T-helper 2 cell treated with Interferon-gamma antibody and Interleukin-4, amounts not matched to agents 5 μg/mL and 100 μg/mL, for 36 hours (primary cell): ENCODE measurements at places on chromosomes 3 and 15.

- no peak for DNase-seq
Observed at GRCh38 chr3:165835431-165835830, 1.8 kb downstream of the BCHE start.

GRCh38 chr15:55872471-55872870 lies 120.9 kb downstream of the NEDD4 start:
- DNase-seq, result no peak

GRCh38 chr15:79105141-79105540 lies 14.6 kb upstream of the RASGRF1 start:
- DNase-seq, result no peak

DNA sequence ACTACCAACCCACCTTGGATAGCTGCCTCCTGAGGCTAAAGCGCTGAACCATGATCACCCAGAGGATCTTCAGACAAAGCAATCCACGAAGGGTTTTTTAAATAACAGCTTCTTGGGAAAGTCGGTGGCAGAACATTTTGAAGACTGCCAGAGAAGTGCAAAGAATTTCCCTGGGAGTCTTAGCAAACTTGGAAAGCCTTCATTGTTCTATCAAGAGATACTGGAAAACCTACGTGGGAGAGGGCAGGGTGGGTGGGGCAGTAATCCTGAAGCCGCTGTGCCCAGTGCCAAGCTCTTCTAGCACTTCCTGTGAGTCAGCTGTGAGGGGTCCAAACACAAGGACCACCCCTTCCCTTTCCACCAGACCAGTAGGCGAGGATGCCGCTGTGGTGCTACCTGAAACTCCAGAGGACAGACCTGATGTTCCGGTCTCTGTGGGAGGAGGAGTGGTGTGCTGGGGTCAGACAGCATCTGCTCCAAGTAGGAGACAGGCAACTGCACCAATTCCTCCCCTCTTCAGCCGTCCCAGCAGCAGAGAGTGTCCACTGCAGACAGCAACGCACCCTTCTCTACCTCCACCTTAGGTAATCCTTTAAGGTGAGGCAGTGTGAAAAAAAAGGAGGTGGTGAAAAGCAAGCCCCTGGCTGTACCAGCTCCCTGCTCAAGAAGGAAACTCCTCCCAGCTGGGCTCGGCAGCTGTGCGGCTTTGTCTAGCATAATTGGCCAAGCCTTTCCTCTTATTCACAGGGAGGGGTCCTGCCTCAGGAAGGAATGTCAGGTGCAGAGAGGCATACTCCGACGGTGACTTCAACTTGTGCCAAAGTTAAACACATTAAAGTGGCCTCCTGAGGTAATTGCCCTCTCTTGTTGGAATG lies 99.0 kb downstream of the TMCC1 start:
- DNase-seq, result no peak

DNA sequence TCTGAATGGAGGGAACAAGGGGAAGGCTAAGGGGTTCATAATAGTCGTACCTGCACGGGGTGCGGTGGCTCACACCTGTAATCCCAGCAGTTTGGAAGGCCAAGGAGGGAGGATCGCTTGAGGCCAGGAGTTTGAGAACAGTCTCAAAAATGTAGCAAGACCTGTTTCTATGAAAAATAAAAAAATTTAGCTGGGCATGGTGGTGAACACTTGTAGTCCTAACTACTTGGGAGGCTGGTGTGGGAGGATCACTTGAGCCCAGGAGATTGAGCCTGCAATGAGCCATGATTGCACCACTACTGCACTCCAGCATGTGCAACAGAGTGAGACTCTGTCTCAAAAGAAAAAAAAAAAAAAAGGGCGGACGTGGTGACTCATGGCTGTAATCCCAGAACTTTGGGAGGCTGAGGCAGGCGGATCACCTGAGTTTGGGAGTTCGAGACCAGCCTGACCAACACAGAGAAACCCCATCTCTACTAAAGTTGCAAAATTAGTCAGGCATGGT lies 17.9 kb upstream of the HDAC11 start:
- DNase-seq, result no peak

GRCh38 chr3:106811376-106811775 lies 565.9 kb upstream of the CCDC54 start:
- no peak for DNase-seq

DNA sequence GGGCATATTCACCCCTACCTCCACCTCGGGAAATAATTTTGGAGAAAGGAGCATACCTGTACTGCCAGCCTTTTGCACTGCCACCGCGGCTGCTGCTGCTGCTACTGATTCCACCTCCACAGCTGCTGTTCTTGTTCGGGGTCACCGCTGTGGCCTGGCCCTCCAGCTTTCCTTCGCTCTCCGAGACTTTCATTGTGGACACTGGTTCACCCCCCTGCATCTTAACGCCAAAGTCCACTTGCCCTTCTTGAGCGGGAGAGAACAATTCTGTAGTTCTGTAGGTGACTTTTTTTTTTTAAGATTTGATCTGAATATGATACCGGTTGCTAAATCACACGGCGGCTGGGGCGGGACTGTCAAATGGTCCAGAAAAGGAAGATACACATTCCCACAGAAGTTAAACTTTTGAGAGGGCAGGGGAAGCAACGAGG lies 701 bp downstream of the OSBPL11 start:
- no peak for DNase-seq
